NCI-H69 (cell line): ENCODE measurements at places on chromosomes 2 and 18.

GRCh38 chr2:58834404-58834803 lies 593.3 kb upstream of the FANCL start:
- DNase-seq: no peak

GRCh38 chr2:165369898-165370296 lies 99.6 kb upstream of the CSRNP3 start:
- DNase-seq: no peak

- no peak for DNase-seq
Measured at GRCh38 chr2:104428155-104428554, 425.8 kb upstream of the POU3F3 start.

- DNase-seq: no peak
Measured at GRCh38 chr2:177252808-177253531, 11.6 kb downstream of the NFE2L2 start.

DNA sequence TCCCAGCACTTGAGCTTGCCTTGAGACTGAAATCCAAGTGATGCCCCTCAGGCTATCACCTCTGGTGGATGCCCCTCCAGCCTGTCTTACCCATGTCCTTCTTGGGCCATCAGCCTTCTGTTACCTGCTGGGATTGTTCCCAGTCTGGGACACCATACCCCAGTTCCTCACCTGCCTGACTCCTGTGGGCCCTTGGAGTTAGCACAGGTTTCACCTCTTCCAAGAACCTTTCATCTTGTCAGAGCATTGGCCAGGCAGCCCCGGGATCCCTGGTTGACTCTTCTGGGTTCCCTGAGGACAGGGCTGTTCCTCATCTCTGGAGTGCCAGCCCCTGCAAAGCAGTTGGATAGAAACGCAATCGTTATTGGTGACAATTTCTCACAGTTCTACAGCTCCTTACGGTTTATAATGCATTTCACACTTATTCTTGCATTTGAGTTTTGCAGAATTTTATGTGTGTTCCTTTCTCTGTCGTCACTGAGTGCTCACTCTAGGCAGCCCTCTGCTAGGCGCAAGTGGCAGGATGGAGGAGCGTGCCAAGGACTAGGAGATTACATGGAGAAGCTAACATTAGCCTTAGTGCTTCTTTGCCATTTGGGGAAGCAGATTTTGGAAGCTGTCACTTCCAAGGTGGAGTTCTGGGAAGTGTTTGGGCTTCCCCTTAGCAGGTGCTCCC lies 139.7 kb downstream of the DDX1 start:
- DNase-seq: no peak

DNA sequence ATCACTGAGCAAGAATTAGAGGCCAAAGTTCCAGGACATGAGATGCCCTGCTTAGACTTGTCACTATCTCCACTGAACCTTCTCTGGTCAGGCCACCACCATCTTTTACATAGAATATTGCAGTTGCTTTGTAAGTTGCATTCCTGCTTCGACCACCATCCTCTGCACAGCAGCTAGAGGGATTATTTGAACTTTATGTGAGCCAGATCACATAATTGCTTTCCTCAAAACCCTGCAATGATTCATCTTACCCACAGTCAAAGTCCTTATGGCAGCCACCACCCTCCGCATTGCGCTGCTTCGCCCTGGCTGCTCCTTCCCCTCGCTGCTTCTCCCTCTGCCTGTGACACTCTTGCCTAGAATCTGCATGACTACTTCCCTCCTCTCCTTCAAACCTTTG lies 111.3 kb downstream of the EML6 start:
- DNase-seq: no peak

GRCh38 chr2:224161712-224162111 lies 122.6 kb upstream of the SERPINE2 start:
- no peak for DNase-seq

DNA sequence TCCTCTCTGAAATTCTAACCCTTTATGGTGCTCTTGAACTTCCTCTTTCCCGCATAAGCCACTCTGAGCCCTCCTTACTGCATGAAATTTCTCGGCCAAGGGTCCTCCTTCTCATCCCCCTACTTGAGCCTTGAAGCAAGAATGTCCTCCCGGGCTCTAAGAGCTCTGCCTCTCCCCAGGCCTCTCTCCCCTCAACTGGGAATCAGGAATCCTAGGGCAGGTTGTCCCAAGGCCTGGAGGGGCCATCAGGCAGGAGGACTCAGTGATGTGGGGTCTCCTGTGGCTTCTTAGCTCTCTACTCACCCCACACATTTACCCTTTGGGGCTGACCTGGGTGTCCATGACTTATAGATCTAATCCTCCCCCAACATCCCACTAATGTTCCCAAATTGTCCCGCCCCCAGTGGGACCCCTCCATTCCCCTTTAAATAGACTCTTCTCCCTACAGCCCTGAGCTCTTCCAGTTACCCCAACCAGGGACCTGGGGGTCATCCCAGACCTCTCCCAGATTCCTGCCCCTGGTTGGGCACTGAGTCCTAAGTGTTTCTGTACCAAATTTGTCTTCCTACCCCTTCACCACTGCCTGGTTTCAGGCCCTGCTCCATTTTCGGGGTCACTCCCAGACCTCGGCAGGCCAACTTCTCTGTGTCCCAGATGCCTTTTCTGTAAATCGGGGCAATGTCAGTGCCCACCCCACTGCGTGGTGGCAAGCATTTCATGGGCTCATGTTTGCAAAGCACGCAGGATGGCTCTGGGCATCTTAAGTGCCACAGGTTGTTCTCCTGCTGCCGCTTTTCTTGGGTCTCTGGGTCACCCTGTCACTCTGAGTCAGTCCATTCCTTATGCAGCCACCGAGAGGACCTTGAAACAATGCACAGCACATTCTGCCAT lies 171.2 kb downstream of the ASB1 start:
- no peak for DNase-seq
